CMK (cell line): ENCODE measurements at places on chromosomes 1 and 21.

DNA sequence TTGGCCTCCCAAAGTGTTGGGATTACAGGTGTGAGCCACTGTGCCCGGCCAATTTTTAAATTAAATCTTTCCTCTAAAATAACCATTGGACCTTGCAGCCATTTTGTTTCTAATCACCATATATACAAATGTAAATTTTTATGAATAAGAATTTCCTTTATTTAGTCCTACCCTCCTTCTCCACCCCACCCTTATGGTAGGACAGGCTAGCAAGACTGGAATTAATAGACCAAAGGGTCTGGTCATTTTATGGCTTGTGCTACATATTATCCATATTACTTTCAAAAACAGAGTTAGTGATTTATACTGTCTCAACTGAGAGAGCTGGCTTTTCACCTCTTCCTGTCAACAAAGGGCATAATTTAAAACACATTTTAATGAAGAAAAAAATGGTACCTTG, 26.5 kb downstream of the L1TD1 start:
- DNase-seq = no peak

DNA sequence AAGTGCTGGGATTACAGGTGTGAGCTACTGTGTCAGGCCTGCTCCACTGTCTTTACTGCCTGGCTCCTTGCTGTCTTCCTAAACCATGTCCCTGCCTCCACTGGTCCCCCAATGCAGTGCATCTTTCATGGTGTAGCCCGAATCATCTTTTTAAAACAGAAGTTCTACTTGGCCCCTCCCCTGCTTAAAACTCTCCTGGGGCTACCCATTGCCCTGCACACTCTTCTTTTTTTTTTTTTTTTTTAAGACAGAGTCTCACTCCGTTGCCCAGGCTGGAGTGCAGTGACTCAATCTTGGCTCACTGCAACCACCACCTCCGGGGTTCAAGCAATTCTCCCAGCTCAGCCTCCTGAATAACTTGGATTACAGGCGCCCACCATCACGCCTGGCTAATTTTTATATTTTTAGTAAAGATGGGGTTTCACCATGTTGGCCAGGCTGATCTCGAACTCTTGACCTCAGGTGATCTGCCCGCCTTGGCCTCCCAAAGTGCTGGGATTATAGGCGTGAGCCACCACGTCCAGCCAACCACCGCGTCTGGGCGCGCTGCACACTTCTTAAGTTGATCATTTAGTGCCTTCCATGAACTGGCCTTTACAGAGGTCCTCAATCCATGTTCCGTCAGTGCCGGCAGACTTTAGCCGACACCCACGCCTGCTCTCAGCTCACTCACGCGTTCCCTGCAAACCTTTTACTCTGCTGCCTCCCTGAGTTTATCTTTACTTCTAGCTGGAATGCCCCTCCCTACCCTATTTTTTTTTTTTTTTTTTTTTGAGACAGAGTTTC, 2.4 kb downstream of the FCN3 start:
- no peak for DNase-seq

DNA sequence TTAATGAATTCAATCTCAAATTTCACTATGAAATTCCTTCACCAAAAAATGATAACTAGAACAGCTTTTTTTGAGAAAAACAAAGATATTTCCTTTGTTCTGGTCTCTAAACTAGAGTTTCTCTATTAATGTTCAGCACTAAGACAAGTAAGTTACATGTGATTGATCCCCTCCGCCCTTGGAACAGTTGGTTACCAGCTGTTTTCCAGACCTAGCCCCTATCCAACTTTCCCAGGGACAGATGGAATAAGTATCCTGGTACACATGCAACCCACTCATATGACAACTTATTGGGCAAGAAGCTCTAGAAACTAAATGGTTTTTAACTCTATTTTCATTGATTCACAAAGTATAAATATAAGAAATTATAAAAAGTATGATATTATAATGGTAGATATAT, 140.4 kb downstream of the COP1 start:
- no peak for DNase-seq

- DNase-seq = no peak
Measured at GRCh38 chr1:34870395-34870794, 10.8 kb upstream of the SMIM12 start.

GRCh38 chr1:201888282-201889089, at the start of gene SHISA4:
TSS of gene SHISA4 (plus strand) at chr1:201888898. CDS start at chr1:201888995, 97 bp downstream.
- no peak for DNase-seq

GRCh38 chr1:100434831-100435230, 82.5 kb downstream of the CDC14A start:
- DNase-seq = no peak

GRCh38 chr1:111161843-111162487, 21.9 kb downstream of the CEPT1 start:
- DNase-seq = no peak

DNA sequence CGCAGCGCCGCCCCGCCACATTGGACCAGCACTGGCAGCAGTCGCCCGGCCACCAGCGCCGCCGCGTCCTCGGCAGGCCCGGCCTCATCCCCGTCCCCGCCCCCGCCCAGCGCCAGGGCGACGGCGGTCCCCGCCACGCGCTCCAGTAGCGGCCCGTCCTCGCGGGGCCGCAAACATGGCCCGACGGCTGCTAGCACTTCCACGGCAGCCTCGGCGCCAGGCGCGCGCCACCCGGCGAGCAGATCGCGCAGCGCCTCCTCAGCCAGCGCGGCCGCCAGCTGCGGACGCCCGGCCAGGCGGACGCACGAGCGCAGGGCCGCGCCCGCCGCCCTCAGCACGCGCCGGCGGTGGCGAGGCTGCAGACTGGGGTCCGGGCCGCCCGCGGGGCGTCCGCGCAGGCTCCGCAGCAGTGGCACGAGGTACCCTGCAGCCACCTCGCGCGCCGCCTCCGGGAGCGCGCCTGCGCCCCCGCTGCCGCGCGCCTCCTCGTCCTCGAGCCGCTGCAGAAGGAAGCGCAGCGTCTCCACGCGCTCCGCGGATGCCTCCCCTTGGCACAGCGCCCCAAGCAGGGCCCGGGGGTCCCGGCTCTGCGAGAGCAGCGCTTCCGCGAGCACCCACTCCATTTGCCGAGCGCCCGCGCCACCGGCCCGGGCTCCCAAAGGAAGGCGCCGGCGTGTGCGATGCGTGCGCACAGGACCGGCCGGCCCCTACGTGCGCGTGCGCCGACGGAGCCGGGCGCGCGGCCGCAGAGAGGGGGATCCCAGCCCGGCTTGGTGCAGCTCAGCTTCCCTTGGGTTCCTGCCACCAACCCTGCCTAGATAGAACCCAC, at the start of gene TARBP1:
TARBP1 (minus strand) TSS at position 699 of the 829 bp plus-strand sequence; CDS start at position 623, 76 bp downstream.
- DNase-seq = peak; percentile 68

- no peak for DNase-seq
Measured at GRCh38 chr1:47856996-47857395, 140.2 kb downstream of the TRABD2B start.

- no peak for DNase-seq
Measured at GRCh38 chr1:180157108-180157507, 2.4 kb downstream of the QSOX1 start.

GRCh38 chr1:189669846-189670245, 807.8 kb downstream of the BRINP3 start:
- DNase-seq = no peak

DNA sequence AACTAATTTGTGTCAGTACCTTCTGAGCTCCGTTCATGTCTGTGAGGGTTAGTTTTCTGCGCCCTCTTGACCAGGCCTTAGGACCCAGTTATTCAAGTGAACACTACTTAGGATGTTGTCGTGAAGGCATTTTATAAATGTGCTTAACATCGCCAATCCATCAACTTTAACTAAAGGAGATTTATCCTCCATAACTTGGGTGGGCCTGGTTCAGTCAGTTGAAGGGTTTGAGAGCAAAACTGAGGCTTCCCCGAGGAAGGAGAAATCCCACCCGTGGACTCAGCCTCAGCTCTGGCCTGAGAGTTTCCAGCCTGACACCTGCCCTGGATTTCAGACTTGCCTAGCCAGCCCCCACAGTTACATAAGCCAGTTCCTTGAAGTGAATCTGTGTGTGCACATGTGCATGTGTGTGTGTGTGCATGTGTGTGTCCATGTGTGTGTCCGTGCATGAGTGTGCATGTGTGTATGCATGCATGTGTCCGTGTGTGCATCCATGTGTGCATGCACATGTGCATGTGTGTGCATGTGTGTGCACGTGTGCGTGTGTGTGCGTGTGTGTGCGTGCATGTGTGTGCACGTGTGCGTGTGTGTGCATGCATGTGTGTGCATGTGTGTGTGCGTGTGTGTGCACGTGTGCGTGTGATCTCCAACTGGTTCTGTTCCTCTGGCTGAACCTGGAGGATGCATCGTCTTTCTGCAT, 62.1 kb upstream of the PDE9A start:
- no peak for DNase-seq

GRCh38 chr1:218447010-218447689, 102.0 kb downstream of the TGFB2 start:
- DNase-seq = no peak

DNA sequence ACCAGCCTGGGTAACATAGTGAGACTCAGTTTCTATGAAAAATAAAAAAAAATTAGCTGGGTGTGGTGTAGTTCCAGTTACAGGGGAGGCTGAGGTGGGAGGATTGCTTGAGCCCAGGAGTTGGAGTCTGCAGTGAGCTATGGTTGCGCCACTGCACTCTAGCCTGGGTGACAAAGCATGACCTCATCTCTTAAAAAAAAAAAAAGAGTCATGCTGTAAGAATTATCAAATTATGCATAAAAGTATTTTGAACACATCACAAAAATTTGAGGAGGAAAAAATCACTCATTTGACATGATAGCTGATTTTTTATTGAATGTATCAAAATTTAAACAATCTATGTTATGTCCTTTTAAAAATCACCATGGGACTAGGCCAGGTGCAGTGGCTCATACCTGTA, 17.8 kb downstream of the CCDC30 start:
- DNase-seq = no peak

GRCh38 chr1:1183833-1184775, 10.4 kb downstream of the TTLL10 start:
- DNase-seq = no peak

GRCh38 chr1:20584890-20585289, 4.0 kb upstream of the CDA start:
- DNase-seq = no peak

GRCh38 chr1:206633708-206634121, 1.6 kb upstream of the DYRK3 start:
- no peak for DNase-seq

DNA sequence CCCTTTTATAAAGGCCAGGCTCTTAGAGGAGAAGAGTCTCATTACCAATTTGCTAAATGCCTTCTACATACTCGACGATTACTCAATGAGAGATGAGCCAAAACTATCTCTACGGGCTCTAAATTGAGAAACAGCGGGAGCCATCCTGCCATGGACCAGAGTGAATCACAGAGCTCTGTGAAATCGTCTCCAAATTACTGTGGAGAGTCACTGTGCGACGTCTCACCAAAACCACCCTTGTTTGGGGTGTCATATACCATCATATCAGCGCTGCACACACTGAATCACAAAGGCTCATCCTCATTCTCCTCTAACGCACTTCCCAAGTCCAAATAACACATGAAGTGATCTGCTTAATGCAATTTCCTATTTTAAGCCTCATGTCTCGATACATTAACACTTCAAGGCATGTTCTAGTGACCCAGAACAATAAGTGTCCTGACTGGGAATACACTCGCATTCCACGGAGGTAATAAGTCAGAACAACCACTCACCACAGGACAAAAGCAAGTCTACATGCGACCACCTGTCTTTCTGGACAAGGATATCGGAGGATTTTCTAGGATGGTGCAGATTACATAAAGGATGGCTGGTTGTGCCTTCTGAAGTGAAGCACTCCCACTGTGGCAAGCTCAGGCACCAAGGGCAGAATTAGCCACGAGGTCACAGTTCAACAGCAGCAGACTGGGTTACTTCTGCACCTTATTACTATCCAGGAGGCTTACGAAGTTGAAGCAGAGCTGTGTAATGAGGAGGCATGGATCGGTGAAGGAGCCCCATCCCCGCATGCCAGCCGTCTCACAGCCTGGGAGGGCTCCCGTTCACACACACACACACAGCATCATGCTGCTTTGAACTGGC, 44.3 kb downstream of the NID1 start:
- no peak for DNase-seq

GRCh38 chr1:220342853-220343252, 70.6 kb upstream of the RAB3GAP2 start:
- no peak for DNase-seq

DNA sequence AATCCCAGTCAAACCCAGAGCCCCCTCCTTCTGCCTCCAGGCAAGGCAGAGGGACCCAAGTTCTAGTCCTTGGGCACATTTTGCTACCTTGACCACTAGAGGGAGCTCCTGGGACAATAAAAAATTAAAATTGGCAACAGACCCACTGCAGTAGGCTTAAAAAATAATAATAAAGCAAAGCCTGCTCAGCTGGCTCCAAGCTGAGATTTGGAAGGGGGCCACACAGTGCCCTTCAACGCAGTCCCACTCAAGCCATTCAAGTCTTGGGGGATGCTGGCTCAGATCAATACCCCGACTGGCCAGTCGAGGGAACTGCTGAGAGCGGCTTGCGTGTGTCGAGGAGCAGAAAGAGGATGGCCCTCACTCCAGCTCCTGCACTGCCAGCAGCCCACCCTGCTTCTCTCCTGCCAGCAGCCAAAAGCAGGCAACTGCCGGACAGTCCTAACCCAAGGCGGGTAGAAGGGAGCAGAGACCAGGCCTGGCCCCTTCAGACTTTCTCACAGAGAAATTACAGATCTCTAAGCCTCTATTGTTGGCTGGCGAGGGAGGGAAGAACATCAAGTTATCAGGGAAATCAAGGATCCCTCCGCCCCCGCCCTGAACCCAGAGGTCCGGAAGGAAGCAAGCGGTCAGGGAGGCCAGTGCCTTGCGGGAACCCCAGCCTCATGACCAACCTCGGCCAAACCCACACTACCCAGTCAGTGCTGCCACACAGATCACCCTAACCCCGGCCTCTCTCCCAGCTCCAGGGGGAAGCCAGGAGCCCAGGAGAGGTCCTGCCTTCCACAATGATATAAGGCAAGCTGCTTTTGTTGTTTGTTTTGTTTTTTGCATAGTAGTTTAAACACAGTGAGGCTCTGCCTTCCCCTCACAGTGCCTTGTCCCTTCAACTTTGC, 4.9 kb upstream of the ALDH4A1 start:
- peak; percentile 90 for DNase-seq

DNA sequence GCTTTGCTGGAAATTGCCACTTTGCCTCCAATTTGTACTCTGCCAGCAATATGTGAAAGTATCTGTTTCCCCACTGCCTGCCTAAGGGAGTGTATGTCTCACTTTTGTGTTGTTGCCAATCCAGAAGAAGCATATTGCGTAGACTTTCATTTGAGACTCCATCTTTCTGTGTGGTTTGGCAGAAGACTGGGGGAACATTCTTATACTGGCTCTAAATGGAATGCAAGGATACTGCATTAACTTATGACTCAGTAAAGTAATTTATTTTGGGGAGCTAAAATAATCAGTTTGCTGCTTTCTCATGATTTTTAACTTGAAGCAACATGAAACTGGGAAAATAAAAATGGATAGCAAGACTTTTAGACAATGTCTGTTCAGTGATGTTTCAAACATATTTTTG, 107.7 kb upstream of the TMPRSS2 start:
- no peak for DNase-seq

GRCh38 chr1:68197891-68198290, 34.4 kb downstream of the WLS start:
- no peak for DNase-seq

GRCh38 chr1:183723571-183723970, 70.5 kb upstream of the APOBEC4 start:
- DNase-seq = no peak
